ENCODE measurements at places on chromosomes 13 and 19.

DNA sequence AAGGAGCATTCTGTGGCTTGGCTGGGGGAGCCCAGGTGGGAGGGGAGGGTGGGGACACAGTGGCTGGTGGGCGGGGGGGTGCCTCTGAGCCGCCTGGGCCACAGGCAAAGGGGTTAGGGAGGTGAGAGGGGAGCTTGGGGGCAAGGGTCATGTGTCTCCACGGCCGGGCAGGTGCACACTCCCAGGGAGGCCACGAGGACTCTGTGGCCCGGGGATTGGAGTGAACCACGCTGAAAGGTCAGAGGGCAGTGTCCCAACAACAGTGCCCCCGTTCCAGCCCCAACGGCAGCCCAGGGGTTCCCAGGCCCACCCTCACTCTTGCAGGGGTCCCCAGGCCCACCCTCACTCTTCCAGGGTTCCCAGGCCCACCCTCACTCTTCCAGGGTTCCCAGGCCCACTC is 9.6 kb downstream of the C2CD4C start:
- no peak for DNase-seq

DNA sequence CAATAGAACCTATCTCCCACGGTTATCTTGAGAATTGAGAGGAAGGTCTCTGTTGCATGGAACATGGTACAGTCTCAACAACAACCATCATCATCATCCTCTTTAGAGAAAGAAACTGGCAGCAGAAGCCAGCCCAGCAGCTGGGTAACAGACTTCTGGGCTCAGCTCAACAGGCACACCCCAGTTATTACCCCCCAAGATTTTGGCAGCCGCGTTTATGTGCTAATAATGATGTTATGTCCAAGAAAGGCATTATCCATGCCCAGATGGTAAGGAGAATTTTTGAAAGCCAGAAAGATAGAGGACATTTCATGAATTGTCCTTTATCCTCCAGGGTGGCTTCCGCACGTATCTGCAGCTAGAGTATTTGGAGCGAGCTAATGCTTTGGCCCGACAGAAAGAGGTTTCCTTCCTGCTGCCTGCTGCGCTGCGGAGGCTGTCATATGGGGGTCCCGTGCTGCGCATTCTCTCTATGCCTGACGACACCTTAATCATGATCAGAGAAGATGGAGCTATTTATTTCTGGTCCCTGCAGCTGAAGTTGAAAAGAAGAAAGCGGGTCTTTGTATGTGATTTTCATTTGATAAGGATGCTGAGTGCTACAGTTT is 89.9 kb downstream of the TEX26 start:
- no peak for DNase-seq

GRCh38 chr13:104737713-104738112 is 1671.5 kb upstream of the SLC10A2 start:
- DNase-seq, result peak; percentile 39

GRCh38 chr19:34096020-34096915 is 76.0 kb upstream of the LSM14A start:
- DNase-seq, result peak; percentile 50

DNA sequence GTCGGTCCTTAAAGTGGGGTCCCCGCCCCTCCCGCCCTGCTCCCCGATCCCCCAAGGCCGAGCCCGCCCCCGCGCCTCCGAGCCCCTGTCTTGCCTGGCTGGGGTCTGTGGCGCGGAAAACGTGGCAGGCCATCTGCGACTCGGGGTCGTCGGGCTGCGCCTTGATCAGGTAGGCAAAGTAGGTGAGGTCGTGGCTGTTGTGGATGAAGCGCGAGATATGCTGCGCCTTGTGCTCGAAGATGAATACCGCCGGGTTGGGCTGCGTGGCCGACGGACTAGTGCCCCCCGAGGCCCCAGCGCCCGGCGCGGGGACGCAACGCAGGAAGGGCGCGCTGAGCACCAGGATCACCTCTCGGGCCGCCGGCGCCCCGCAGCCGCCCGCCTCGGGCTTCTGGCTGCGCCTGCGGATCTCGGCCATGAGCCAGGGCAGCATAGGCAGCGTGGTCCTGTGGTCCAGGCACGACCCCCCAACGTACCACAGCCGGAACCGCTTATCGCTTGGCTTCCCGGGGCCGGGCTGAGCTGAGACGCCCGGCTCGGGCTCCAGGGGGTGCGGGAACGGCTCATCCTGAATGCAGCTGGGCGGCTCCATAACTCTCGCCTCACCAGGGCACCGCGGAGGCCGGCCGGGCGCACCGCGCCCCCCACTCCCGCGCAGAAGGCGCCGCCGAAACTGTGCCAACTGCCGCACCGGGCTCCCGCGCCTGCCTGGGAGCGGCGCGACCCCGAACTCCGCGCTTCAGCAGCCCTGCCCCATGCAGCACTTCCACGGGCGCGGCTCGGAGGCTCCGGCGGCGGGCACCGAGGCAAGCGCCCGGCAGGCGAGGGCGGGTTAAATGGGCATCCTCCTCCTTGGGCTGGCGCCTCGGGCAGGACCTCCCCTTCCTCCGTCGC is 546 bp downstream of the TBC1D4 start:
- DNase-seq, result peak; percentile 52
